Endodermal cell (in vitro differentiated cells): ENCODE measurements at places on chromosomes 11 and 22. TPM values are rescaled to one million over a fixed set of nuclear protein-coding genes. Genes with fewer than 3 reads are reported as not detected.

GRCh38 chr11:118771547-118772288, 19.2 kb downstream of the DDX6 start:
- H3K27me3 ChIP-seq, result no peaks in the 10 kb centered on the region
- no peak overlapping the region for H3K4me3 ChIP-seq
- no peaks in the 10 kb centered on the region for H3K4me1 ChIP-seq
- H3K36me3 ChIP-seq, result peaks cover 90% of the 10 kb centered on the region
- no peak for DNase-seq

Gene WNT11
- total RNA-seq, result 0.53 to 2.3 TPM (median 0.65 TPM) in 3 replicates

Gene PITPNM1
- total RNA-seq, result 45.6 to 109 TPM (median 104 TPM) in 3 replicates

Gene CLMP
- 86.5 to 154 TPM (median 93.6 TPM) in 3 replicates for total RNA-seq

Gene OR56A1
- 0.14 and 0.31 TPM in 2 replicates for total RNA-seq

DNA sequence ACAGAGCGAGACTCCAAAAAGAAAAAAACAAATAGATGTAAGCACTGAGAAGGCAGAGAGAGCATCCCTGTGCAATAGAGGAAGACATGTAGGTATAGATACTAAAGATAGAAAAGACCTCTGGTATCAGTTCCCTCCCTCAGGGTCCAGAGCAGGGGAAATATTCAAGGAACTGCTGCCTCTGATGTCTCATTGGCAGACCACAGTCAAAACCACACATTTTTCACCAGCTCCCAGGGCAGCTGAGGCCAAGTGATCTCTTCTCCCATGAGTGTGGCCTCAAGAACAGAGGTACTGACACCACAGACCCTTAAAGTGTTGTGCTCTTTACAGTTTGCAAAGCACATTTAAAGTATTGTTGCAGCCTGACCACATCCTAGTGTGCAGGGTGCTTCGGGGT, 288.5 kb downstream of the NTM start:
- no peaks in the 10 kb centered on the region for H3K27me3 ChIP-seq
- peak; percentile 31 for DNase-seq
- H3K36me3 ChIP-seq, result no peaks in the 10 kb centered on the region
- no peak overlapping the region for H3K27ac ChIP-seq

Gene TRIM22
- 3.1 and 4.2 TPM in 2 replicates for total RNA-seq

GRCh38 chr11:131713529-131714134, 343.2 kb downstream of the NTM start:
- no peak overlapping the region for H3K4me3 ChIP-seq
- no peaks in the 10 kb centered on the region for H3K36me3 ChIP-seq
- no peak overlapping the region for H3K27ac ChIP-seq
- no peak for DNase-seq
- no peaks in the 10 kb centered on the region for H3K27me3 ChIP-seq

GRCh38 chr22:25051983-25052710, 99.6 kb downstream of the KIAA1671 start:
- no peak overlapping the region for H3K27ac ChIP-seq
- DNase-seq, result no peak
- H3K36me3 ChIP-seq, result peaks cover 36% of the 10 kb centered on the region

Gene RCOR2
- total RNA-seq, result 48.7 to 211 TPM (median 51.4 TPM) in 3 replicates

Gene CENPM
- total RNA-seq, result 27.1 and 28.5 TPM in 2 replicates

Gene GLYATL1
- total RNA-seq, result 6.1 to 13.1 TPM (median 12.5 TPM) in 3 replicates

DNA sequence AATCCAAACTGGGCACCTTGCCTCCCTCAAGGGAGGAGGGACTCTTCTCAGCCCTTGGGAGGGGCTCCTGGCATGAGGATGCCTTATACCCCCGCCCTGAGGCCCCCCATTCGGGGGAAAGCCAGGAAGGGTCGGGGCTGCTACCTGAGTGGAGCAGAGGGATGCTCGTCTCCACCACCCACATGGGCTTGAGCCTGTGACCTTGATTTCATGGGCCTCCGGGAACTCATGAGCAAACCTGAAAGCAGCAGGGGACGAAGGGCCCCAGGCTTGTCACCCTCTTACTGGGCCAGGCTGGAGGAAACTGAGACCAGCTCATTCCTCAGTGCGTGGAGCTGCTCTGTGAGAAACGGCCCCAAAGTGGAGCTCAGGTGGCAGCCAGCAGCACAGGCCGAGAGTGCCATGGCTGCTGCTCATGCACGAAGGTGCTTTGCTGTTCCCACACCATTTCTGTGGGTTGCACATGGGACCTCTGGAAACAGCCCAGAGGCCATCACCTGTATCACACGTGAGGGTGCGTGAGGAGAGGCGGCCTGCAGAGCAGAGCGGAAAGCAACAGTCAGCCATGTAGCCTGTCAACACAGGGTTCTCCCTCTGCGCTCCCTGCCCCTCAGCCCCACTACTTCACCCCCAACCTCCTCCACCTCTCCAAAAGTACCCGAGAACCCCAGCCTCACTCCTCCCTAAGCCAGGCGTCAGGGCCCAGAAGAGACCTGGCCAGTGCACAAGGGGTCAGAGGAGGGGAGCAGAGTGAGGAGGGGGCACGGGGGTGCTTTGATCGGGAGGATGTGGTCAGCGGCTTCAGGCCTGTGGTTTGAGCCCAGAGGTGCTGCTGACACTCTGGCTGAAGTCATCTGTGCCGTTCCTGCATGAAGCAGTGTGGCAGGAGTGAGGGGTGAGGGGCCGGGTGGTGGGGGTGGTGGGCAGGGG, 14.1 kb upstream of the IL2RB start:
- H3K36me3 ChIP-seq, result no peaks in the 10 kb centered on the region
- no peaks in the 10 kb centered on the region for H3K27me3 ChIP-seq
- no peaks in the 10 kb centered on the region for H3K4me1 ChIP-seq
- H3K4me3 ChIP-seq, result no peak overlapping the region

DNA sequence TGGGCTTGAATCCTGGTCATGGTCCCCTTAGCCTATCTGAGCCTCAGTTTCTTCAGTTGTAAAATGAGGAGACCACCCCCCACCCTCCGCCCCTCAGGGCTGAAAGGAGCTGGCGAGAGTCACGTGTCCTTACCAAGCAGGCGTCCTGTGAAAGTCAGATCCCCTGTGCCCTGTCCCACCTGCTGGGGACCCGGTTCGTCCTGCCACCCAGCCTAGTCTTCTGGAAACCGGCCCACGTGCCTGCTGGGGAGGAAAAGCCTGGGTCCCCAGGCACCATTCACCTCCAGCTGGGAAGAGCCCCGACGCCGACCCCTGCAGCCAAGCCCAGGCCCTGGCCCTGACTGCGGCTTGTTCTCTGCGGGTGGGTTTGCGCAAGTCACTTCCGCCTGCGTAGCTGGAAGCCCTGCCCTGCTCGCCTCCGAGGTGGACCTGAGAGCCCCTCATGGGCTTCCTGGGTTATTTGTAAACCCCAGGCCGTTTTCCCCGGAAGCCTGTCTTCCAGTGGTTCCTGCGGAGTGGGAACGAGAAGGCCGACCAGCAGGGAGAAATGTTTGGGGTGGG, 679 bp upstream of the SSH3 start:
- H3K27me3 ChIP-seq, result no peaks in the 10 kb centered on the region
- H3K4me3 ChIP-seq, result peak overlapping the region; percentile 78
- H3K27ac ChIP-seq, result peak overlapping the region; percentile 85
- peaks cover 16% of the 10 kb centered on the region for H3K36me3 ChIP-seq
- no peaks in the 10 kb centered on the region for H3K4me1 ChIP-seq
- DNase-seq, result peak; percentile 91

GRCh38 chr11:77449060-77449521, 24.8 kb downstream of the PAK1 start:
- no peak overlapping the region for H3K27ac ChIP-seq
- H3K36me3 ChIP-seq, result peaks cover 9% of the 10 kb centered on the region
- H3K4me3 ChIP-seq, result no peak overlapping the region
- peaks cover 8% of the 10 kb centered on the region for H3K4me1 ChIP-seq
- no peak for DNase-seq
- H3K27me3 ChIP-seq, result no peaks in the 10 kb centered on the region

Gene RIMBP3C
- total RNA-seq, result 0.47 to 1.3 TPM (median 0.75 TPM) in 3 replicates
